Stimulated activated CD4-positive, alpha-beta T cell treated with anti-CD3 and anti-CD28 coated beads, Interleukin-15, amount 100 ng/mL, for 48 hours (primary cell): ENCODE measurements at places on chromosomes 4 and X.

DNA sequence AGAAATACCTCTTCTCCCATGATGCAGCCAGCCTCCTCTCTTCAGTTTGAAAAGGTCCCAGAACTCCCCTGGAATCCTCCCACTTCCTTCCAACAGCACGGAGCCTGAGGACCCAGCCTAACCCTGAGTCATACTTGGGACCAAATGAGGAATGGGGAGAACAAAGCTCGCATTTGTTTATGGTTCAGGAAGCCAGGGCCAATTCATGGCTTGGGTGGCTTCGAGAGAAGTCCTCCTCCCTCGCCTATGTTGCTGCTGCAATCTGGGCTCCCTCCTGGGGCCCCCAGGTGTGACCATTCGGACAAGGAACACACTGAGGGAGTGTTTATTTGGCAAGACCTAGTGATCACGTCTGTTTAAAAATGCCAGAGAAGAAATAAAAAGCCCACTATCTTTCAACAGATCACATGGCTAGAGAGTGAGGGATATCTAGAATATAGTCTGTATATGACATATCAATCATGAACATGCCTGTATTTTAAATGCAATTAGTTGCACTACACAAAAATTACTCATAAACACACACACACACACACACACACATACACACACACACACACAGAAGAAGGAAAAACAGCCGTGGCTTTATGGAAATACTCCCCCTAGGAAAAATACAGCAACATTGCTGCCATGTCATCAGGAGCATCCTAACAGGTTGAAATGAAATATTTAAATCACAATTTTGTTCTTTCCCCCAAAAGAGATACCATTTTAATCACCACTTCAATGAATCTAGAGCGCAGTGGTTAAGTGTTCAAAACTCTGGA, 155.7 kb upstream of the MAP3K15 start:
- no peak for DNase-seq

DNA sequence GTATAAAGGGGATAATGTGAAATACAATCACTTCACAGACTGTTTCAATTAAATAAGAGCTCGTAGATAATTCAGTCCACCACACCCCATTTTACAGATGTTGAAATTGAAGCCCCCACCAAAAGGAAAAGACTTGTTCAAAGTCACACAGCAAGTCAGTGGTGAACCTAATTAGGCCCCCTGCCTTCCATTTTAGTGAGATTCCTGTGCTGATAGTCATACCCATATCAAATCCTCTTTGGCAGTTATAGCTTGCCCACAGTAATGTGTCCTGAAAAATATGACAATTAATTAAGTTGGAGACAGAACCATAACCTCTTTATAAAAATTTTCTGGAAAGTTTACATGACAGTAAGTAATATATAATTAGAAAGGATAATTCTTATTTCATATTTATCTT, 58.0 kb downstream of the AR start:
- DNase-seq = no peak

GRCh38 chr4:145619639-145619996, 433 bp downstream of the MMAA start:
- peak; percentile 54 for DNase-seq

GRCh38 chr4:41866799-41867677, 68.2 kb upstream of the TMEM33 start:
- DNase-seq = no peak

DNA sequence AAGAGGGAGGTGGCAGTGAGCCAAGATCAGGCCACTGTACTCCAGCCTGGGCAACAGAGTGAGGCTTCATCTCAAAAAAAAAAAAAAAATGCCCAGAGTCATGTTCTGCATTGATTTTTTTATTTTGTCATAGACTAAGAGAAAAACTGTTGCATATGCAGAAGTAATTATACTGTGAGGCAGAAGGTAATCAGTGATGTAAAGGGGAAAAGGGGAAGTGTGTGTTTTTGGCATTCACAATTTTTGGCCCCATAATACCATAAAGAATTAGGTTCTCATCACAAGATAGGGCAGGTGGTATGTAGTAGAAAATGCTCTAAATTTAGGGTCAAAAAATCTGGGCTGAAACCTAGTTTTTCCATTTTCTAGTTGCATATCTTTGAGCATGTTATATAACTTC, 47.3 kb upstream of the GAB1 start:
- no peak for DNase-seq

GRCh38 chr4:160523231-160523630, 1420.4 kb downstream of the RAPGEF2 start:
- DNase-seq = no peak

- DNase-seq = no peak
Observed at GRCh38 chrX:49082271-49082871, 2.7 kb upstream of the WDR45 start.

GRCh38 chr4:8517946-8518345, 62.2 kb upstream of the GPR78 start:
- DNase-seq = no peak

DNA sequence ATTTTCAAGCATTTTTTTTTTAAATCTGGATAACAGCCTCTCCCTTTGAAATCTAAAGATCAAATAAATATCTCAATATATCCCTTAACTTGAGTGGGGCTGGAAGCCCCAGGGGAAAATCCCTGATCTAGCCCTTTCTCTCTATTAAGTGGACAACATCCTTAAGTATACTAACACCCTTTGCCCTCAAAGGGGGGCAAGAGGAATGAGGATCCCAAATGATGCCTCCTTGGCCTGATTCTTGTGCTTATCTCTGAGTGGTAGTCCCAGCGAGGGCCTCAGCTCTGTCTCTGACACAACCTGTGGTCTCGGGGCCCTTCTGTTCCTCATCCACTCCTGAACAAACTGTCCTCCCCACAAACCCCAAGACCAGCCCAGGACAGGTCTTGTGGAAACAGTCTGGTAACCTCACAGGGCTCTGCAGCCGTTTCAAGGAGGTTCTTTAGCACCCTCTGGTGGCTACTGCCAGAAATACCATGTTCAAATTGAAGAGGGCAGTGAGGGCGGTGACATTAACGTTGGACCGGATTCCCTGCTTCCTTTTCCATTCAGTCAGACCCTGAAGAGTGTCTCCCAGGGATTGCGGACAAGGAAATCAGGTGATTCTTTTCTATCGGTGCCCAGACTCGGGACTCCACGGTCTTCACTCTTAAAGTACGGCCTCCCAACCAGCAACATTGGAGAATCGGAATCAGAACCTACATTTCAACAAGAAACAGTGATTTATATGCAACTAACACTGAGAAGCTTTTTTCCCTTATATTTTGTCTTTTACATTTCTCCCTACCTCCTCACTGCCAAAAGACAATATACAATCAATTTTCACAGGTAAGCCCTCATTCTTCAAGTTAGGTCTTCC, 13.0 kb downstream of the CXCL13 start:
- DNase-seq = peak; percentile 45

GRCh38 chr4:64882311-64883086, 473.2 kb upstream of the TECRL start:
- DNase-seq = no peak

DNA sequence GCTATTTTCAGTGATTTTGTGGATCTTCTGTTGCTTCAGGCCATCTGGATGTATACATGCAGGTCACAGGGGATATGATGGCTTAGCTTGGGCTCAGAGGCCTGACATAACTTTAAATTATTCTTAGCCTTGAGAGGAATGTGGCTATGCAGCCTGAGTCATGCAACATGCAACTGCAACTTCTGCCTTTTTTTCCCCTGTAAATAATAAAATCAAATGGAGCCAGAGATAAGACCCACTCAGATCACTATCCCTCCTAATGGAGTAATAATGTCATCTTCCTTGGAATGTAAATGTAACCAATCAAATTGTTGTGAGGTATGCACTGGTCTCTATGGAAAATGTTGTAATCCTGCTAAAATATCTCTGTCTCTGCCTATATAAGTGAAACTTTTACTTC, 54.9 kb downstream of the MAGEB17 start:
- DNase-seq = no peak

DNA sequence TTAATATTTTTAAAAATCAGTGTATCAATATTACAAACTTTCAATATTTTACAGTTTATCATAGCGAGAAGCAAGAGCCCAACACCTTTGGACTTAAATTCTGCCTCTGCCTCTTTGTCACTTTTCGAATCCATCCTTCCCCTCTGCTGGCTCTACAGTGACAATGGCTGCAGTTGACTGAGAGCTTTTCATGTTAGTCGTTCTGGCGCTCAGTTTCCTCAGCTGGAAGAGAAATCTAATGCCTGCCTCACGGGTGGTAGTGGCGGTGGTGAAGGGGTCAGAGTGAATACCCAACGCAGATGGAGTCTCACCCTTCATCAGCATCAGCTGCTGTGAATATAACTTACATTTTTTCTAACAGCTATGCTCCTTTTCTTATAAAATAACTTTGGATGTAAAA, 144.8 kb downstream of the NWD2 start:
- DNase-seq = no peak

DNA sequence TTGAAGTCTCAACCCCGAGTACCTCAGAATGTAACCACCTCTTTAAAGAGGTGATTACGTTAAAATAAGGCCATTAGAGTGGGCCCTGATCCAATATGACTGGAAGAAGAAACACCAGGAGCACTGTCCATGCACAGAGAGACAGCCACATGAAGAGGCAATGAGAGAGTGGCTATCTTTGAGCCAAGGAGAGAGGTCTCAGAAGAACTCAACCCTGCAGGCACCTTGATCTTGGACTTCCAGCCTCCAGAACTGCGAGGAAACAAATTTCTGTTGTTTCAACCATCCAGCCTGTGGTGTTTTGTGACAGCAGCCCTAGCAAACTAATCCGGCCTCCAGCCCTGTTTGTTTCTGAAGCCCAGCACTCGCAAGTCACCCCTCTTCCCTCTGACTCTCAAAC, 46.3 kb upstream of the ADGRG2 start:
- DNase-seq = no peak

DNA sequence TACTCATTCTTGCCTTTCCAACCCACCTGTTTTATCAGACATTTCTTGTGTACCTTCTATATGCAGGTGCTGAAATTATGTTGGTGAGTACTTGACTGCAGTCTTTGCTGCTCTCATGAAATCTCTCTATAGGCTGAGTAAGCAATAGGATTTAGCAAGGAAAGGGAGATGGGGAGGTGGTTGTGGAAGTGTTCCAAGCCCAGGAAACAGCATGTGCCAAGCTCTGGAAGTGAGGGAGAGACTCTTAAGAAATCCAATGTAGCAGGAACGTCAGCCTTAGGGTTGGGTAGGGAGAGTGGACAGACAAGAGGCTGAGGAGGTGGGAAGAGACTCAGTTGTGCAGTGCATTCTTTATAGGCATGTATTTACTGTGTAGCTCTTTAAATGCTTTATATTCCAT, 5.6 kb downstream of the SEPTIN11 start:
- DNase-seq = no peak

DNA sequence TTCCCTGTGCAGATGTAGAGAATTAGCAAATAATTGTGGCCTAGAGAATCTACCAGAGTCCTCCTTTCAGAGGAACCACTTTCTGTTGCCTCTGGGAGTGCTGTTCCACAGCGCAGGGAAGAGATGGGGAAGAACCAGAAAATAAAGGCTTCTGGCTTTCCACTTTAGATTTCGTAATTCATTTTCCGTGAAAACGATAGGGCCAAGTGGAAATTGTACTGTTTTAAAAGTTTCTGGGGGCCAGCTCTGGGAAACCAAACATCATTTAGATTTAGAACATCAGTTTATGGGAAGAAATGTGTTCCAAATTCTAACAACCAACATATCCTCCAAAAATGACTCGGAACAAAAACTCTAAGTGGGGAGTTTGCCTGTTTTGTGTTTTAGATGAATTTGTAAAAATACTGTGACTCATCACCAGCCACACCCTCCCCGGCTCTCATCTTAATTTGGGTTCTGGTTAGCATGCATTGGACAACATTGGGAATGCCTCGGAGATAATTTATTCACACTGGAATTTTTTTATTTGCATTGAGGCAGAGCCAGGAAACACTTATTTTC, 65.2 kb upstream of the LNX1 start:
- no peak for DNase-seq

DNA sequence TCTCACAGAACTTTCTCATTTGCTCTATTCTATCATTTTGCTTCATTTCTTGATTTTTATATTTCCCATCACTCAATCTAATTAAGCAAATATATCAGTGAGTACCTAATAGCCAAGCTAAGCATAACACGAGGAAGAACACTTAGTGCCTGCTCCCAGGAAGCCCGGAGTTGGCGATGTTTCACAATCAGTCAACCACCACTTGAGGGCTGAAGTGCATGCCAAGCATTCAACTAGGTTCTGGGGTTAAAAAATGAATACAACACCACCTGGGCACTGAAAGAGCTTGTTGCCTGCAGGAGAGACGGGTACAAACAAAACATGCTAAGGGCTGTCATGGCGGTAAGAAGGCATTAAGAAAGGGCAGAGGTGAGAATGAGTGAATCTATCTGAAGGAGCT, 47.5 kb downstream of the UCHL1 start:
- DNase-seq = no peak

GRCh38 chr4:157372567-157372966, 152.0 kb downstream of the GRIA2 start:
- no peak for DNase-seq

- DNase-seq = no peak
Observed at GRCh38 chr4:18007625-18008024, 13.9 kb downstream of the LCORL start.

DNA sequence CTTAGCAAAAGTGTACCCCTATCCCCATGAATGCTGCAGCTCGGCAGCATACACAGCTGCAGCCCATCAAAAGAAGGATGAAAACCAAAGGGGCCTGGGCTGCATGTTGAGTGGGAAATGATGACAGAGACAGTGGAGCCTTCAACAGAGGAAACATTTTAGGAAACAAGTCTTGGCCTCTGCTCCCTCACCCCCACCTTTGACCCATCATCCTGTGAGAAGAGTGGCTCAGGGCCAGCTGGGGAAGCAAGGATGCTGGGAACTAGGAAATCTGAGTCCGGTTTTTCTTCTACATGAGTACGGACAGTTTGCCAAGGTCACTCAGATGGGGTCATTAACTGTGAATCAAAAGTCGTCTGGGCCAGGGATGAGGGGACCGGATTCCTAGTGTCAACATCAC, 37.2 kb downstream of the IDS start:
- DNase-seq = no peak

- DNase-seq = no peak
Observed at GRCh38 chr4:21097865-21098264, 397.6 kb downstream of the PACRGL start.

- no peak for DNase-seq
Observed at GRCh38 chrX:39911278-39911897, 186.4 kb downstream of the BCOR start.

DNA sequence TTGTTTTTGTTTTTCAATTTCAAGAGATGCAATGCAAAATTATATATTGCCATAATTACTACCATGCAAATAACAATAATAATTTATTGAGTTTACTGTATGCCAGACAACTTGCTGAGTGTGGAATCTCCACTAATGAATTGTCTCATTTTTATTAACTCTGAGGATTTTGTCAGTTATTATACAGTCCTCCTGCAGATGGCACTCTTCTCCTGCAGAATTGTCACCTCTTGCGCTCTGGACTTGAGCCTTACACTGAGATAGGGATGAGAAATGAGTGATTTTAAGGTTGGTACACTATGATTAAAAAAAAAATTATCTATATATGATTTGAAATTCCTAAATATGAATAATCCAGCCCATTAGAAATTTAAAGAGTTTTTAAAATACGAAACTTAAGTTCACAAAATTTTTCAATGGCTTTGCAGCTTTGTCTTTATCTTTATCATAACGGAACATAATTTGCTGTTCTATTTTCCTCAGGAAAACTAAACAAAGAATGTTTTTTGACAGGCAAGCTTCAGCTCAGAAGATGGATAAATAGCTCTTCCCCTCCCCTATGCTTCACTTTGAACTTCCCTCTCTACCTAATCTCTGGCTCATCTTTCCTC, 12.7 kb upstream of the PAQR3 start:
- no peak for DNase-seq

- no peak for DNase-seq
Observed at GRCh38 chrX:30906726-30907125, 17.7 kb upstream of the TAB3 start.
